ENCODE measurements at places on chromosomes 3 and 15. TPM values are rescaled to one million over a fixed set of nuclear protein-coding genes. Genes with fewer than 3 reads are reported as not detected.
A peak's percentile ranks its signal among the peaks of the same experiment; 100 is the strongest.

DNA sequence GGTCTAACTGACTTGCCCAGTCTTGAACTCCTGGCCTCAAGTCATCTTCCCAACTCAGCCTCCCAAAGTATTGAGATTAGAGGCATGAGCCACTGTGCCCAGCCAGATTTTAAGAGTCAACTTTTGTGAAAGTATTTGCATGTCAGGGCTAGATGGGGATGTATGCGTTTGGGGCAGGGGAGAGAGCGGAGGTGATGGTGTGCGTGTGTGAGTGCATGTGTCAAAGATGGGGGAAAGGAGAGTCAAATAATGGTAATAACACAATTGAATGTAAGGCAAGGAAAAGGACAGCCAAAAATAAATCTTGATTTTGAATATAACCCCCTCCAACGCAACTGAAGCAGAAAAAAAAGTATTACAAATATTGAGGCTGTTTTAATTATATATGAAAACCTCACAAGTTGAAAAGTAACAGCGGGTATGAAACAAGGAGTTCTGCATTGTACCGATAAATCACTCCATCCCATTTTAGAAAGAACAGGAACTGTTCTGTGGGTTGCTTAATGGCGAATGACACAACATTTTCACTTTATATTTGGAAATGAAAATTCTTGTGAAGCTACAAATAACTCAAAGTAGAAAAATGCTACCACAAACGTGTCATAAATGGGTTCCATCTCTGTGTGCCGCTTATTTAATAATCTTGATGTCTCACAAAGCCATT lies 29.9 kb upstream of the LDHAL6B start:
- DNase-seq, result no peak

- DNase-seq, result no peak
Measured at GRCh38 chr3:7498715-7499114, 637.8 kb downstream of the GRM7 start.

- no peak for DNase-seq
Measured at GRCh38 chr15:36645106-36645505, 65.7 kb downstream of the CDIN1 start.

DNA sequence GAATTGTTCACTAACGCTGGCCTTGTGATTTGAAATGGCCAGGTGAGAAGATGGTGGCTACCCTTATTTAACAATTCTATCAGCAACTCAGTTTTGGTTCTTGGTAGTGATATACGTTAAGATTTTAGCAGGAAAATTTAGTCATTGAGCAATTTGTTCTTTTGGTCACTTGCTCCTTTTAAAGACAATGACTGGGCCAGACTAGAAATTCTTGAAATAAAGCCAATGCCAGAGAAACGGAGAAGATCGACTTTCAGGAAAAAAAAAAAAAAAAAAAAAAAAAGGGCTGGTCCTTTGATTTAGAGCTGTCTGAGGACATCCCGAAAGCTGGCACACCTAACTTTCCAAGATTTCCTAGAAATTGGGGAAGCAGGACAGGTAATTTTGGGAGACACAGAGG lies 178.5 kb downstream of the FNDC3B start:
- no peak for DNase-seq

- DNase-seq, result peak; percentile 47
Measured at GRCh38 chr3:24545887-24546286, 51.2 kb upstream of the THRB start.

Gene C3orf52
- 2.5 TPM for total RNA-seq
